ENCODE measurements at places on chromosomes 16 and 17.
A peak's percentile ranks its signal among the peaks of the same experiment; 100 is the strongest.

DNA sequence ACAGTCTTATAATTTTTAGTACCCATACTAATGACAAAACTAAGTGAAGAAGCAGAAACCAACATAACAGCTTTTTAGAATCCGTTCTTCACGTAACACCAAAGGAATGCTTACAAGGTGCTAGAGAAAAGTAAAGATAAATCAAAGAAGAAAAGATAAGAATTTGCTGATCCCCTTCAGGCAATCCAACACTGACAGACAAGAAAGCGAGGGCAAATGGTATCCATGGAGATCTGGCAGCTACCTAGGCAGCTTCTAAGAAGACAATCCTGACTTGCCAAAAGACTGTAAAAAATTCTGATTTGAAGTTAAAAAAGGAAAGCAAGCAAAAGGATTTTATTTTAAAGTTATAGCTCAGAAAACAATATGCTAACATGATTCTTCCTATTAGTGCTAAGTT, 14.6 kb downstream of the BBS2 start:
- DNase-seq = no peak

DNA sequence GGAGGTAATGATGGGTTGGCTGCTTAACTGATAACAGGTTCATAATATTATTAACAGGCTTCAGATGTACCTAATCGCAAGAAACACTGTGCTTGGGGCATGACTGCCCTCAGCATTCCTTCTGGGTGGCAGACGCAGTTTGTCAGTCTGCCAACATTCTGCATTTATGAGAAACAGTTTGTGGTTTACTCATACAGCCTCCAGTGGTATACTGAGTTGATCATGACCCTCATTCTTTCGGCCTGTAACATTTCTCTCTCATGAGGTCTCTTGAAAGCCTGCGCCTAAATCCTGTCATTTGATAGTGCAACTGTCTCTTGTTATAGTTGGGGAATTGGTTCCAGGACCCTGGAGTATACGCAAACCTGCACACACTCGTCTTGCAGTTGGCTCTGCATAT, 4.9 kb upstream of the RUSF1 start:
- peak; percentile 12 for DNase-seq

GRCh38 chr16:87044032-87044382, 273.2 kb downstream of the C16orf95 start:
- no peak for DNase-seq

GRCh38 chr16:89375021-89375420, 115.3 kb downstream of the ANKRD11 start:
- DNase-seq = no peak

- DNase-seq = no peak
These were observed 131.3 kb downstream of the AIPL1 start for GRCh38 chr17:6303664-6304063.

DNA sequence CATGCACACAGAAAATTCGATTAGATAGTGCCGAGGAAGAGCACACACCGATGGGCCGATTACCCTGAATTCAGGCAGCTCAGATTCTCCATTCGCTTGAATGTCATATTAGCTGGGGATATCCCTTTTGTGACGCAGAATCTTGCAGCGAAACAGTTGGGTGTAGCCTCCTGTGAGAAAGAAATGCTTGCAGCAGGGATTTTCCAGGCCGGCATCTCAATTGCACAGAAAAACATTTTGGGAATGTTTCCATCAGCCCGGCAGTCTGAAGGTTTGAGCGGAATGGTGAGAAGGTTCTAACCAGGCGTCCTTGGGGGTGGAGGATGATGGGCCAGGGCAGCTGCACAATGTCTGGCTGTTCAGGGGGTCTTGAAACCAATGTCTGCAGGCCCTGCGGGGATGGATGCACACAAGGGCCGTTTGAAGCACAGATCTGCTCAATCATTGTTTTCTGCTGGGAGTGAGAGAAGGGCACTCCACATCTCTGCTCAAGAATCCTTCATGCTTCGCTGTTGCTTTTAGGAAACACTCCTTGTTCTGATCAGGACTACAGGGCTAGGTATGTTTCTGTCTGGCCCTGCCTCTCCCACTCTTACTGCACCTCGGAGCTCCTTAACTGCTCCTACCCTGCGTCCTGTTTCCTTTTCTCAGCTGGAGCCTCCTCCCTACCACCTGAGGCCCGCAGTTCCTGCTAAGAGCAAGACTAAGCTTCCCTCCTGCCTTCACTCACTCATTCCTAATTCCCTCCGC, 94.6 kb downstream of the CMIP start:
- no peak for DNase-seq

DNA sequence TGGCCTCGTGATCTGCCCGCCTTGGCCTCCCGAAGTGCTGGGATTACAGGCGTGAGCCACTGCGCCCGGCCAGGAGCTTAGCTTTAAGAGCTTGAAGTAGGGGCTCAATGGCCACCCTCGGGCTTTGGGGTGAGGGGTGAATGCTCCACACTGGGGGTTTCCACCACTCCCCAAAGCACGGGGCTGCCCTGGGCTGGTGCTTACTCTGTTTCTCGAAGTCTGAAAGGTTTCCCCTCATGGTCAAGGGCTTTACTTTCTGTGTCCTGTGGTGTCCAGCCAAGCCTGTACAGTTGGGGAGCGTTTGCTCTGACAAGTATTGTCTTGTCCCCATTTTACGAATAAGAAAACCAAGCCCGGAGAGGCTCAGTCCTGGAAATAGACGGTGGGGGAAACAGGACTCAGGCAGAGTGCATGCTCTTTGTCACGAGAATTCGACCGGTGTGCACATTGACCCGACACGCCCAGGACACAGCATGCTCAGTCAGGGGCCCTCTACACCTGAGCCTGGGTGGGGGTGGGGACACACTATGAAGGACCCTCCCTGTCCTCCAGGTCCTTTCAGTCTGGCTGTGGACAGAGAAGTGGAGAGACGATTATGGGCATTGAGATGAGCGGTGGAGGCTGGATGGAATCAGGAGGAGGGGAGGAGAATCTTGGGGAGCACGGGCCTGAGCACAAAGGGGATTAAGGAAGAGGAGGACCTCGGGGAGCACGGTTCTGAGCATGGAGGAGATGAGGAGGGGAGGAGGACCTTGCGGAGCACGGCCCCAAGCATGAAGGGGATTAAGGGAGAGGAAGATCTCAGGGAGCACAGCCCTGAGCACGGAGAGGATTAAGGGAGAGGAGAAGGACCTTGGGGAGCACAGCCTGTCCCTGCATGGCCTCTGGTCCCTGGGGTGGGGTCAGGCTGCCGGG, 7.5 kb downstream of the CD7 start:
- no peak for DNase-seq

GRCh38 chr17:81712468-81713003, 452 bp downstream of the SLC25A10 start:
- no peak for DNase-seq

DNA sequence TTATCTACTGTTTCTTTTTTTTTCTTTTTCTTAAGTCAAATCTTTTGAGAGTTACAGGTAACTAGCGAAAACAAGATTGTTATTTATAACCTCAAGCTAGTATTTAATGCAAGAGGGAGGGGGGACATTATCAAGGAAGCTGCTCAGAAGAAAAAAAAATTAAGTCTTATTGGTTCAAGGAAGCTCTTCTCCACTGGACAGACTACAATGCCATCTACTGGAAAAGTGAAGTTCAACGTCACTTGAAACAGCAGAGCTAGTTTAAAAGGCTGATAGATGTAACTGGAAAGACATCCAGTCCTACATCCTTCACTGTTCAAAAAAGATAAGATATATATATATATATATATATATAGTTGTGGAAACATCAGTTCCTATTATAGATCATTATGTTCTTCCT, 418.0 kb upstream of the PSMD7 start:
- peak; percentile 74 for DNase-seq

DNA sequence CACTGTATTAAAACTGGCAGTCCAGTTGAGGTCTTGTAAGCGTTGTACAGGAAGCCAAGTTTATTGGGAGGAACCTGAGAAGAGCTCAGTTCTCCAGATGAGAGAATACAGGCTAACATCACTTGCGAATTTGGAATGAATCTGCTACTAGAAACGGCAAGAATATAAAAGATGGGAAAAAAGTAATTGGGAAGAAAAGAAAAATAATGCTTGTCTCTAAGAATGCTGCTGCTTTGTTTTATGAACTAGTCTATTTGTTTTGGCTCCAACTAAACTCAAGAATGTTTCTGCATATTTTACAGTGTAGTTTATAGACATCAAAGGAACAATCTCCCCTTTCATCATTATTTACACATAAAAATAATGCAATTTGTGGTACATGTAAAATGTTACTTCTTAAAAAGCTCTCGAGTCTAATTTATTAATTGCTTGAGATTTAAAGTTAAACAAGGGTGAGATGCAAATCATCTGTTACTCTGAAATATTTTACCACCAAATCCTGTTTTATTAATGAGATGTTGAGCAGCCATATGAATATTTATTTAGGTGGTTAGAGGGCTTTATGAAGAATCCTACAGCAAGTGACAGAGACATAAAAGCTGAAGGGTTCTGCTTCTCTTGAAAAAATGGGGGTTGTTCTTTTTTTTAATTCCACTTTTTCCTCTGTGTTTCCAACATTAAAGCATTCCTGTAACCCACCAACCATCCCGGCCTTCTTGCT, 162.1 kb upstream of the AXIN2 start:
- DNase-seq = no peak

DNA sequence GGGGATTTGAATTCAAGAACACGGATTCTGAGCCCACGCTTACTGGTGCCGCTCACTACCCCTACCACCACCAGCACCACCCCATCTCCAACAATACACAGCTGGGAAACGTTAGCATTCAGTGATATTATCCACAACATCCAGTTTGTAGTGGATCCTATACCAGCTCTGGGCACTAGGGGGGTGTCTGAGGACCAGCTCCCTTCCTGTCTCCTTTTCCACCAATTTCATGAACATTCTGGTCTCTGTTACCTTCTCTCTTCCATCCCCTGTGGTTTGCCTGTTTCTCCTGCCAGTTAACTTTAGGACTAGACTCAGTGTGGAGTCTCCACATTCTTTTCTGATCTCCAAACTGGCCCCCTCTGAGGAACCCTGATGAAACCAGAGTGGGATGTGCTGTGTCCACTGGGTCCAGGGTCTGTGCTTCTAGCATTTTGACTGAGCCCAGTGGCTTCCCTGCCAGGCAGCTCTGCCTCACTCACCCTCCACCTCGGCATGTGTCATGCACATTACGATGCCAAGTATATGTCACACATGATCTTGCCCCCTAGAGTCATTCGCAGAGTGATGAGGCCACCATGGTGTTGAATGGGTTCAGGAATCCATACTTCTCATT, 187.0 kb upstream of the CDH13 start:
- DNase-seq = no peak

- DNase-seq = no peak
These were observed 210.6 kb upstream of the KCNJ16 start for GRCh38 chr17:69864462-69864861.

DNA sequence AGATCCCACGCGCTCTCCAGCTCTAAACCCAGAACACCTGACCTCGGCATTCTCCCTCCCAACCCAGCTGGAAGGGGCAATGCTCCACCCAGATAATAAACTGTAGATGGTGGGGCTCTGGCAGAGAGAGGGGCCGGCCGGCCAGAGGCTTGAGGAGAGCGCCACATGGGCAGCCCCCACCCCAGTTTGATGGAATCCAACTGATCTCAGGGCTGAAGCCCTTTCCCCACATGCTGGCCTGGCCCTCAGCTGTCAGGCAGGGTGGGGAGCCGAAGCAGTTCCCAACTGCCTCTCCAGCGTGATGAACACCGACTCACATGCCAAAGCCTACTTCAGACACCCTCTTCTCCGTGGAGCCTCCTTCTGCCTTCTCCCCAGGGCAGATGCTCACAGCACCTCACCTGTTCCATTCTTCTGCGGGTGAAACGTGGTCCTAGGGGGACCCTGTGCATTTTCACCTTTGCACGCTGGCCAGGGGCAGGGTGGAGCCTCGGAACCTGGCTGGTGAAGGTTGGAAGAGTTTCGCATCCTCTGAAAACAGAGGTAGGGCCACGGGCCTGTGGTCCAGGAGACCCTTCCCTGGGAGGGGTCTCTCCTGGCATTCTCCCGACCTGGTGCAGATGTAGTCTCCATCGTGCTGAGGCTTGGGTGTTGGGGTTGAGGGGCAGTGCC, 65.7 kb upstream of the ZNF469 start:
- DNase-seq = no peak

GRCh38 chr16:81973737-81974136, 37.5 kb downstream of the SDR42E1 start:
- no peak for DNase-seq

DNA sequence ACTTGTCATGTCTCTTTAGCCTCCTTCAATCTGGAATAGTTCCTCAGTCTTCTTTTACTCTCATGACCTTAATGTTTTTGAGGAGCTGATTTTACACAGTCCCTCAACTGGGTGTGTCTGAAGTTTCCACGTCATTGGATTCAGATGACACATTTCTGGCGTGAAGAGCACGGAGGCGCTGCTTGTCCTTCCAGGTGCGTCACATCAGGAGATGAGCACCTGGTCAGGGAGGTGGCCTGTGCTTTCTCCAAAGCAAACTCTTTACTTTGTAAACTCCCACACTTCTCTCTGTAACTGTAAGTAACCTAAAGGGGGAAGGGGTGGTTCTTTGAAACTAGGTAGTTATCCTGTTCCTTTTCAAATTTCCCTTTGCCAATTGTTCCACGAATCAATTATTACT, 52.5 kb upstream of the MNT start:
- DNase-seq = no peak

GRCh38 chr16:79071424-79071823, 529.1 kb downstream of the MAF start:
- no peak for DNase-seq

DNA sequence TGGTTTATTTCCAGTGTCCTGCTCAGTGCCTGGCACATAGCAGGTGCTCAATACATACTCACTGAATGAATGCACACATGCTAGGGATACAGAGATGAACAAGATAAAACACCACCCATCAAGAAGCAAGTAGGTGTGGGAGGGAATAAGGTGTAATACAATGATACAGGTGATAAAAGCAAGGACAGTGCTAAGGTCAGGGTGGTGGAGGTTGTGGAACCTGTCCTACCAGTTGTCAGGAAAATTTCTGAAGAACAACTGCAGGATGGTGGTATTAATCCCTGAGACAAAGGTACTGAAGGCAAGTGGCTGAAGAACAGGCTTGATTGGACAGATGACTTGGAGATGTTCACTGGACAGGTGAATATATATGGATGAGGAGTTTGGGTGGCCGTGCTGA, 1.8 kb downstream of the KNOP1 start:
- DNase-seq = no peak
